ENCODE measurements at places on chromosomes 2 and 18. TPM values are rescaled to one million over a fixed set of nuclear protein-coding genes. Genes with fewer than 3 reads are reported as not detected.

DNA sequence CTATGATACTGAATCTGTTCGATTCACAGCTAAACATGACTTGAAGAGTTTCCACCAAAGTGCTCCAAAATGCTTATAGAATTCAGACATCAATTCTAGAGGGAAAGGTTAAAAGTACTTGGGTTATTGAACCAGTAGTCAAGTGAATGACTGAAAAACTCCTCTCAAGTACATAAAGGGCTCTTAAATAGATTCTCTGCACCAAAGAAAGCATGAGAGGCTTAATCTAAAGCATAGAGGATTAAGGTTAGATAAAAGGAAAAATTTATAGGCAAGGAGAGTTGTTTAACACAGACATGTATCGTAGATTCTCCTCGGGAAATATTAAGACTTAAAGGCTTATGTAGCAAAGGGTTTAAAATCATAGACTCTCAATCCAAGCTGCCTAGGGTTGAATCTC is 701.4 kb downstream of the ERBB4 start:
- no peak for DNase-seq

IMPACT gene
- 29.0 TPM for total RNA-seq

DNA sequence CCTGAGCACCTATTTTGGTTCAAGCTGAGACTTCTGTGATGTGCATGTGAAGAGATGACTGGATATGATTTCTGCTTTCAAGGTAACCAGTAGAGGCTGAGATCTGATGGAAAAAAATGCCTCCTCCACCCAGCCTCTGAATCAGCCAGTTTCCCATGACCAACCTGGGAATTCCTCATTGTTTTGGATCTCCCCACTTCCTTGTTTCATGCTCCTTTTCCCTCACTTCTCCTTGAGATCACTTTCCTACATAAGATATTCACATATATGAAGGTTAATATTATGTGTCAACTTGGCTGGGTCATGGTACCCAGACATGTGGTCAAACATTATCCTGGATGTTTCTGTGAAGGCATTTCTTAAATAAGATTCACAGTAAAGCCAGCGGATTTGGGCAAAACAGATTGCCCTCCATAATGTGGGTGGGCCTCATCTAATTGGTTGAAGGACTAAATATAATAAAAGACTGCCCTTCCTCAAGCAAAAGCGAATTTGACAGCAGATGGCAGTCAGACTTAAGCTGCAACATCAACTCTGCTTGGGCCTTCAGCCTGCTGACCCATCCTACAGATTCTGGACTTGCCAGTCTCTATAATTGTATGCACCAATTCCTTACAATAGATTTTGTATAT is 379.4 kb downstream of the TNS1 start:
- DNase-seq, result no peak

DNA sequence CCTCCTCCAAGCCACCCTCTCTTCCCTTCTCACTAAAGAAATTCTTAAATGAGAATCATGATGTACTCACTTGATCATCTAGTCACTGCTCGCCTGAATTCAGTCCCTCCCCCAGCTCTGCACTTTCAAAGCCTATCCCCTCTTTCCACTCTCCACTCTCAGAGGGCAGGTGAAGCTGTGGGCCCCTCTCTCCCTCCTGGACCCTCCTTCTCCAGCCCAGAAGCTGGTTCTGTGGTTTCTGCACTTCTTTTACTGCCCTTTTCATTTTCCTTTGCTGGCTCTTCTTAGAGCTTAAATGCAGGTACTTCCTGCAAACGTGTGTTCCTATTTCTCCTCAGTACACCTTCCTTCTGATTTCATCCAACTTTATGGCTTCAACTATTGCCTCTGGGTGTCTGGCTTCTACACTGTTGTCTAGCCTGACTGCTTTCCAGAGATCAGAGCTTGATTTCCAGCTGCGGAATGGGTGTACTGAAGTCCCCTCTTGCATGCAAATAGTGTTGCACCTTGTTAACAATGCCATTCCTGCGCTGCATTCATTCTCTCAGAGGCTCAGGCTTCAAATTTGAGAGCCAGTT is 15.3 kb upstream of the TXNDC2 start:
- no peak for DNase-seq

DNA sequence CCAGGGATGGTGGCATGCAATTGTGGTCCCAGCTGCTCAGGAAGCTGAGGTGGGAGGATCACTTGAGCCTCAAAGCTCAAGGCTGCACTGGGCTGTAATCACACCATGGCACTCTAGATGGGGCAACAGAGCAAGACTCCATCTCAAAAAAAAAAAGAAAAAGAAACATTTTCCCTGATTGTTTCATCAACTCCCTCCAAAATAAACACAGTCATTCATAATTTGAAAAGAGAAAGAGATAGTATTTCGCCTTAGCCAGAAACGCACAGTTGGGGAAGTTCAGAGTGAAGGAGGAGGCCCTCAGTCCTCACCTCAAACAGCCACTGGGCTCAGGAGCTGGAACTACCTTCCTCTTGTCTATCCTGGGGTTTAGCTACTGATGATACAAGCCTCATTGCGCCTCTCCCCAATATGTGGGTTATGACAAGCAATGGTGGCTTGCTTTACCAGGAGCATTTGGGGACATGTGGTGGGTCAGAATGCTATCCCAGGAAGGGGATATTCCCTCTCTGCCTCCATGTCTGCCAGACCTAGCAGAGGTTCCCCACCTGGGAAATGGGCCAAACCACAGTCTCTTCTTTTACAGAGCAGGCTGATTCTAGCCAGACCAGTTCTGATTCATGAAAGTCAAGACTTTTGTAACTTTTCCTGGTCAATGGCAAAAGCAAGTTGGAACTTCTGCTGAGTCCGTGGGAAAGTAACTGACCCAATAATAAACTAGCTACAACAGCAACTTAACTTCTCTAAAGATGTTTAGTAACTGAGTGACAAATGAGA is 22.2 kb upstream of the TMEM87B start:
- no peak for DNase-seq

- DNase-seq, result no peak
These were observed 25.9 kb downstream of the CD8A start for GRCh38 chr2:86764661-86765309.

- no peak for DNase-seq
These were observed 92.3 kb upstream of the SMAD2 start for GRCh38 chr18:48022531-48023329.

CIB4 gene
- total RNA-seq, result not detected

RPRM gene
- total RNA-seq, result not detected

DNA sequence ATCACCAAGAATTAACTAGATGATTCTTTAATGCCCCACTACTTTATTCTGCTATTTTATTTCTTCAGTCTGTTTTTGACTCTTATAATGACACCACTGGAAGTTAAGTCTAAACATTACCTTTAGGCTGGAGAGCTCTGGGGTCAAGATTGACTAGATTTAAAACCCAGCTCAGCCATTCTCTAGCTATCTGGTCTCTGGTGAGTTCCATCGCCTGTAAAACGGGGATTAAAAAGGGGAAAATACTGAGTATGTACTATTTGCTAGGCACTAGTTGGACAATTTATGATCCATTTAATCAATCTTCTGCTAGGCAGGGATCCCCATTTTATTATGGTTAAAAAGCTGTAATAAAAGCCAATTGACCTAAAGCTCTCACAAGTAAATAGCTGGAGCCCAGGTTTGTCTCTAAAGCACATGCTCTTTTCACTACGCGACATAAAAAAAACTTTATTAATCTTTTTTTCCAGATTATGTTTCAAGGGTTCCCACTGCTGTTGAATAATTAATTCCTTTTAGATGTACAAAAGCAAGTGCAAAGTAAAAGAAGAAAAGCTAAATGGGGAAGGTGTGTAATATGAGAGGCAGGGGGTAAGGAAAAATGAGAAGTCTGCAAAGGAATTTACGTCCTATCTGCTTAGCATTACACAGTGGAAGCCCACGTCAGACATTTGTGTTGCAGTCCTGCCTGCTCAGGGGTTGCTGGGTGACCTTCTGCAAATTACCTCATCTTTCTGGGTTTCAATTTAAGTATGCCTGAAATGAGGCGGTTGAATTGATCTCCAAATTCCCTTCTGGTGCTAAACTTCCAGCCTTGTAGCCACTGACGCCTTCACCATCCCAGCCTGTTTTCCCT is 918 bp upstream of the NABP1 start:
- no peak for DNase-seq

DNA sequence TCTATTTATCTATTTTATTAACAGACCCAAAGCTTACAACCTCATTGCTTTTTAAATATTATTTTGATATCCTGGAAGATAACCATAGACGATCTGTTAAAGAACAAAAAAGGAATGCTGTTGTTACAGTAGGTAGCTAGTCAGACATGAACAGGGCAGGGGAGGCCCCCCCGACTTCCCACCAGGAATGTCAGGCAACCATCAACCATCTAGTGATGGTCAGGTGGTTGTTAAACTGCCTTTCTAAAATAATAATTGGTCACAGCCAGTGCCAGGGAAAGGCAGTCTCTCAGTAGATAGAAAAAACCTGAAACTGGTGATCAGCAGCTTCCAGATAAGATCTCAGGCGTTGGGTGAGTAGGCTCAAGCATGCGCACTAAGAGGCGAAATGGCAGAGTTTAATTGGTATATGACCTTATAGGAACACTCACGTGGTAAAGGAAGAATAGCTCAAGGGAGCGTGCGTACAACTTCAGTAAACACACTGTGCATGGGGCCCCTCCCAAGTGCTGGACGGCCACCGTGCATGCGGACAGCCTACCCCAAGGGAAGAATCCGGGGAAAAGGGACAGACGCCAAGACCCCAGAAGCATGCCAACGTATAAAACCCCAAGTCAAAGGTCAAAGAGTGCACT is 32.5 kb upstream of the CCL20 start:
- DNase-seq, result no peak

DNA sequence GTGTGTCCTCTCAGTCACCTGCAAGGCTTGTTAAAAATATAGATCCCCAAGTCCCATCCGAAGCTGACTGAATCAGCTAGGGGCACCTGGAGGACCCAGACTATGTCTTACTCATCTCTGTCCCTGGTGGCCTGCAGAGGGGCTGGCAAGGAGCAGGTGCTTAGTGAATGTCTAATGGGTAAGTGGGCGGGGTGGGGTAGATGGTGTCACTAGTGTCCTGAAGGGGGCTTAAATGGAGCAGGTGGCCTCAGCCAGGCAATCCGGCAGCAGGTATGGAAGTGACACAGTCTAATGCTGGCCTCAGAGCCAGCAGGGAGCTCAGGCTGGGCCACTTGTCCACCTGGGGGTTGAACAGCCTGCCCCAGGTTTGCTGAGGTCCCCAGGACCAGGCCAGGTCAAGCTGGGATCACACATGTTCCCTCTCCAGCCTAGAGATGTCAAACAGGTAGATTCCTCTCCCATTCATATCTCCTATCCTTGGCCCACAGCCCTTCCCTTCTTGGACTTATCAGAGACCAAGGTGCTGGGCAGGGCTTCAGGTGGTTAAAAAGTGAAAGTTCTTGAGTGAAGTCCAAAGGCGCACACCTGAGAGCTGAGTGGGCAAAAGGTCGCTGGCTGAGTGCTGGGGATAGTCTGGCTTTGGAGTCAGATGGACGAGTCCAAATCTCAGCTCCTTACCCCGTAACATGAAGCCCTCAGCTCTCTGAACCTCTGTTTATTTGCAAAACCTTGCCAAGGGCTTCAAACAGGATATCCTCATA is 1.7 kb downstream of the STEAP3 start:
- DNase-seq, result no peak

DNA sequence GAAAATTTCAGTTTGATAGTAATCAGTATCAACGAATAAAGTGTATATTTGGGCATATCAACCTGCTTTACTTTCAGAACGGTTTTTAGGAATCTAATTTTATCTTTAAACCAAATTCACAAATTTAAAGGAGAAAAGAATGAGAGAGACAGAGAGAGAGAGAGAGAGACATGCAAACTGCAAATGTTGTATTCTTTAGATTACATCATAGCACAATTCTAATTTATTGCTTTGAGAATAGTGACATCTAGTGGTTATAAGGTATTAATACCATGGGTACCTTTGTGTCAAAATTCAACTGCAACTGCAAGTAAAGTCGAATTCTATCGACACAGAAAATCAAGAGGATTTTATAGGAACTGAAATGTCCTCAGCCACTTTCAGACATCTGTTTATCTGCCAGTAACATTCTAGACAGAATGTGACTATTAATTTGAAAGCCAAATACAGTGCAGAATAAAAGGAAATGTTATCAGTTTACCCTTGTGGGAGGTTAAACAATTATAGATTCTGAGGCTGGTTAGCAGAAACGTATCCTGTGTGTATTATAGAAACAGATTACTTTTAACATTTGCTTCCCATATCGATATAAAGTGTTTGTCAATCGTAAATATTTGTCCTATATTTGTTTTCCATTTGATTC is 529.8 kb upstream of the VRK2 start:
- no peak for DNase-seq

GRCh38 chr2:75569546-75569945 is 8.8 kb upstream of the EVA1A start:
- no peak for DNase-seq

TUBB8B gene
- not detected for total RNA-seq

- no peak for DNase-seq
These were observed 14.5 kb downstream of the EPC2 start for GRCh38 chr2:148658807-148659722.

DNA sequence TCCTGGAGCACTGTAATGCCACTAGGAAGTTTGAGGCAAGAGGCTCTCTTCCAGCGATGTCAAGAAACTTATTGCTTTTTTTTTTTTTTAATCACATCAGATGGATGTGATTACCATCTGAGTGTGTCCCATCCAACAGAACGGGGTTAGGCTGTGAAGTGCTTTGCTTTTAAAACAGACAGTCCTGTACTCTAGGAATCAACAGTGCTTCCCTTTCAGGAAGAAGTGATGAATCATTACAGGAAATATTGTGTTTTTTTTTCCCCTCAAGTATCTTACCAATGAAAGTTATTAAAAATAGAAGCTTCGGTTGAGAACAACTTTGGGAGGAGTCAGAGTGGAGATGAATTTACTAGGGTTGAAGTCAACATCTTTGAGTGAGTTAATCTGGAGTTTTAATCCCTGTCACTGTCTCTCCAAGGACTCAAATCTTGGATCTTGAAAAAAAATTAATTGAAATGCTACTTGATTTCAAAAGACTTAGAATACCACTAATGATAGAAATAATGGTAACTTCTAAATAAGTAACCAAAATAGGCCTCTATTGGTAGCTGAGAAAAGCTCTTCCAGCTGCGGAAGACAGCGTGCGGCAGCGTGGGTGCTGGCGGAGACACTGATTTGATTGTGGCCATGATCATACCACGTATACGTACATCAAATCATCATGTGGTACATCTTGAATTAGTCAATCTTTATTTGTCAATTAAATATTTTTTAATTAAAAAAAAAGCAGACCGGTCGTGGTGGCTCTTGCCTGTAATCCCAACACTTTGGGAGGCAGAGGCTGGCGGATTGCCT is 45.5 kb downstream of the GATA6 start:
- DNase-seq, result no peak
